ENCODE measurements at places on chromosomes 13 and 19.

- no peak for DNase-seq
Measured at GRCh38 chr13:78779608-78780007, 120.7 kb upstream of the OBI1 start.

- no peak for DNase-seq
Measured at GRCh38 chr13:44024846-44025195, 145.1 kb downstream of the LACC1 start.

DNA sequence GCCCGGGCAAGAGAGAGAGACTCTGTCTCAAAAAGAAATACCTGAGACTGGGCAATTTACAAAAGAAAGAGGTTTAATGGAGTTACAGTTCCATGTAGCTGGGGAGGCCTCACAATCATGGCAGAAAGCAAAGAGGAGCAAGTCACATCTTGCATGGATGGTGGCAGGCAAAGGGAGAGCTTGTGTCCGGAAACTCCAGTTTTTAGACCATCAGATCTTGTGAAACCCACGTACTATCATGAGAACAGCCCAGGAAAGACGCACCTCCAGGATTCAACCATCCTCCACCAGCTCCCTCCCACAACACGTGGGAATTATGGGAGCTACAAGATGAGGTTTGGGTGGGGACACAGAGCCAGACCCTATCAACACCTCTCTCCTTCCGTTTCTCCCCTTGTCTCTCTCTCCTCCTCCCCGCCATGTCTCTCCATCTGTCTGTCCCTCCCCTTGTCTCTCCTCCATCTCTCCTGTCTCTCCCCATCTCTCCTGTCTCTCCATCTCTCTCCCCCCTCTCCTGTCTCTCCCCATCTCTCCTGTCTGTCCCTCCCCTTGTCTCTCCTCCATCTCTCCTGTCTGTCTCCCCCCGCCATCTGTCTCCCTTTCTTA, 10.0 kb downstream of the POLR2E start:
- DNase-seq = no peak

DNA sequence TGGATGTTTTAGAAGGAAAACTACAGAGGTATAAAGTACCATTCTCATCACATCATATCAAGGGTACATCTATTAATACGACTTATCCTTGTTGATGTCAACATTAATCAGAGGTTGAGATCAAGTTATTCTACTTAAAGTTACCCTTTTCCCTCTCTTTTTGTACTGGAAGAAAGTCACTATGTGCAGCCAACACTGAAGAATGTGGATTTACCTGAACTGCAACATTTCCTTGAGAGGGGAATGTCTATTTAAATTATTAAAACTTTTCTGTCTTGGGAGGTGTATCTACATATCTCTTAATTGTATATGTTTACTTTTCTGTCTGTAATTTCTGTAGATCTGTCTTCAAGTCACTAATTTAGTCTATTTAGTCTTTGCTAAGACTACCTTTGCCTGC, 2.5 kb upstream of the FBXL3 start:
- DNase-seq = no peak

DNA sequence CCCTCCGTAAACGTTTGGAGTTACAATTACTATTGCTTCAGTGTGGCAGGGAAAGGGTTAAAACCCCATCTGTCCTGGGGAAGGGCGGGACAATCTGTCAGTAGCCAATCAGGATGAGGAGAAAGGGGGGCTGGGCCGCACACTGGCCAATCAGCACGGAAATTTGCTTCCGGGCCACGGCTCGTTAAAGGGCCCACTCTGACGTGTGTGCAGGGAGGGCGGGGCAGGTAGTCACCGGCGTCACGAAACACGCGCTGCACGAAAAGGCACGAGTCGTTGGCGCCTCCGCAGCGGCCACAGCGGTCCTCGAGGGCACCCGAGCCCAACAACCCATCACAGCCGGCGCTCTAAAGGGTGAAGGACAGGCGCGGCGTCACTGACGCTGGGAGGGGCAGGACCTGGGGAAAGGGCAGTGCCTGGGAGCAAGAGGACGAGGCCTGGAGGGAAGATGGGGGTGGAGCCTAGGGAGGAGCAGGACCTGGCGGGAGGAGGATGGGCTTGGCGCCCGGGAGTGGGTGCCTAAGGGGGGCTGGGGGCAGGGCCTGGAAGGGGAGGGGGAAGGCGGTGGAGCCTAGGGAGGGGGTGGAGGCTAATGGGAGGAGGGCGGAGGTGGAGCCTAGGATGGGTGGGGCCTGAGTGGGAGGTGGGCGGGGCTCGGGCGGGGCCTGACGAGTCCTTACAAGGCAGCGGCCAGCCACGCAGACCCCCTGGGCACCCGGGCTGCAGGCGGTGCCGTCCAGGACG, 4.9 kb downstream of the ADAMTSL5 start:
- DNase-seq = peak; percentile 95

DNA sequence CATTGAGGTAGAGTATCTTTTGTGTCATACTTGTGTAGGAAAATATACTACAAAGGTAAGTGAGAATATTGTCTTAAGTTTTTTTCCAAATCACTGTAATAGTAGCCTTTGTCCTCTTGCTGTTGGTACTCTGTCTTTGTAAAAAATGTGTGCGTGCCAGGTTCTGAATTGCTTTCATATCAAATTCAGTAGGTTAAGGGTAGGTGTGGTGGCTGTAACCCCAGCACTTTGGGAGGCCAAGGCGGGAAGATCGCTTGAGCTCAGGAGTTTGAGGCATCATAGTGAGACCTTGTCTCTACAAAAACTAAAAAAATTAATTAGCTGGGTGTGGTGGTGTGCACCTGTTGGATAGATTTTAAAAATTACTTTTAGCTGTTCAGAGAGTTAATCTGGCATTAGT, 46.6 kb downstream of the GARRE1 start:
- no peak for DNase-seq

DNA sequence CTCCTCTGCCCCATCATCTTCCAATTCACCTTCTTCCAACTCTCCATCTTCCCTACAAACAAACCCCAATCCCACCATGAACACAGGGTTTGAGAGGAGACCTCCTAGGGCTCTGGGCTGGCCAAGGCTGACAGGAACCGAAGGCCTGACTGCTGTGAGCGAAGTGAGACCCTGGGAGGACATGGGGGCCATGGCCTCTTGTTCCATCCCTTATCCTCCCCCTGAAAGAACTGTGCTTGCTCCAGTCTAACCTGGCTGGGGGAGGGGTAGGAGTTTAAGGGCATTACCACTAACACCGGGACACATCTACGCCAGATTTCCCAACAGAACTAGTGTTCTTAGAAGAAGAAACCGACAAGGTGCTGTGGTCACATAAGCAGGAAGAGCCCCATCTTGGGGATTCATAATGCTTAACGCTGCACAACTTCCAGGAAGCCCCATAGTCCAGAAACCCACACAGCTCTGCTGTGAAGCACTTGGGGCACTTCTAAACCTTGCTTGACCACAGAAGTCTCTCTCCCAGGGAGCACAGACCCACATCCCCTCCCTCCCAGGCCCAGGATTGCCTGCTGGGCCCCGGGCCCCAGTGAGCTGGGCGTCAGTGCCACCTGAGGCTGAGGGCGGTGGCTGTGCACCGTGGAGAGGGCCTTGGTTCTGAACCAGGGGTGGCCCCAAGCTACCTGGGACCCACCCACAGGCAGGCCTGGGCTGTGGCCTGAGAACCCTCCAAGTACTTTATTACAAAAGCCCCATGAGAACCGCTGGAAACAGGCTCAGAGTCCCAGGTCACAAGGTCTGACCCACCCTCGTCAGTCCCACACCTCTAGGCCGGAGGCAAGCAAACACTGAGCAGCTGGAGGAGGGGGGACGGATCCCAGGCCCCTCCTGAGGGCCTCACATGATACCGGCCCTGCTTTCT, 18.8 kb downstream of the ZC3H4 start:
- DNase-seq = no peak

- no peak for DNase-seq
Measured at GRCh38 chr19:32642771-32643170, 32.2 kb downstream of the ANKRD27 start.

GRCh38 chr13:26095338-26095737, 43.5 kb upstream of the SHISA2 start:
- no peak for DNase-seq

- DNase-seq = no peak
Measured at GRCh38 chr19:34504273-34504808, 22.8 kb downstream of the WTIP start.

GRCh38 chr13:52461265-52461664, 6.0 kb downstream of the CKAP2 start:
- DNase-seq = no peak

- DNase-seq = no peak
Measured at GRCh38 chr13:67318860-67319259, 88.7 kb upstream of the PCDH9 start.

DNA sequence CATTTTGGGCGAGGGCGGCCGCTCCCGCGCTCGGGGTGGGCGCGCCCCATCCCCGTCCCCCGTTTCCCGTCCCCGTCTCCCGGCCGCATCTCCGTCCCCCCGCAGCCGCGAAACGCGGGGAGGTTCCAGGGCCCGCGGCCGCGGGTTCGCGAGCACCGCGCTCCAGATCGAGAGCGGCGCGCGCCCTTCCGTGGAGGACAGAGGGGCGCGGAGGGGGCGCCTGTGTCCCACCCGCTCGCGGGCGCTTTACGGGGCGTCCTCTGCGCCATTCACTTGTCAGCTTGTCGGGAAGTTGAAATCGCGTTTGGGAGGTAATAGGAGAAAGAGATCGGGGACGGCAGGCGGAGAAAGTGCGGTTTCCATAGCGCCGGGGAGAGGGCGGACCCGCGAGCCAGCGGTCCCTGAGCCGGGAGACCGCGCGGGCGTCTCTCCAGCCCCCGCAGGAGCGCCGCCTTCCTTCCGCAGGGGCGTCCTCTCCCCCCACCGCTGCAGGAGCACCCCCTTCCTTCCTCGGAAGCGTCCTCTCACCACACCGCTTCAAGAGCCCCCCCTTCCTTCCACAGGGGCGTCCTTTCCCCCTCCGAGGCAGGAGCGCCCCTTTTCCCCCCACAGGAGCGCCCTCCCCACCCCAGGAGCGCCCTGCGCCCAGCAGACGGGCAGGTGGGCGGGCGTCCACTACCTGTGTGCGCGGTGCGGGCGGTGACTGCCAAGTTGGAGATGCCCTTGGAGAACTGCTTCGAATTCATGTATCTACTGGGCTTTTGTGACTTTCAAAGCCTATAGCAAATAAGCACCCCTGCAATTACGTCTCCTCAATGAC, 962 bp upstream of the IRS2 start:
- DNase-seq = peak; percentile 53

- no peak for DNase-seq
Measured at GRCh38 chr19:28855216-28855615, 357.7 kb downstream of the UQCRFS1 start.

DNA sequence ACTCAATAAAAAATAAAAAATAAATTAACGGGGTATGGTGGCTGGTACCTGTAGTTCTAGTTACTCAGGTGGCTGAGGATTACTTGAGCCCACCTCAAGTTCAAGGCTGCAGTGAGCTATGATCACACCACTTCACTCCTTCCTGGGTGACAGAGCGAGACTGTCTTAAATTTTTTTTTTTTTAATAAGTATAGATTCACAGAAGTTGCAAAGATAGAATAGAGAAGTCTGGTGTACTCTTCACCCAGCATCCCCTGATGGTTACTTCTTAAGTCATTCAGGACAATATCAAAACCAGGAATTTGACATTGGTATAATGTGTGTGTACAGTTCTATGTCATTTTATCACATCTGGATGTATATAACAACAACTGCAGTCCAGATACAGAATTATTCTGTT, 7.7 kb upstream of the CD22 start:
- no peak for DNase-seq
